Left lobe of liver (tissue), 2 donors: ENCODE measurements at places on chromosomes 3 and 15.

- DNase-seq, result no peak
These were observed 76.0 kb upstream of the ATP10A start for GRCh38 chr15:25939122-25939521.

- no peak for DNase-seq
These were observed 1159.6 kb upstream of the EPHA6 start for GRCh38 chr3:95654570-95655362.

GRCh38 chr3:66038726-66039589, at the start of gene MAGI1:
Gene MAGI1, minus strand, starts transcription at chr3:66038918. Its CDS starts 610 bp downstream, at chr3:66038308.
- DNase-seq, result peak; percentile 94

DNA sequence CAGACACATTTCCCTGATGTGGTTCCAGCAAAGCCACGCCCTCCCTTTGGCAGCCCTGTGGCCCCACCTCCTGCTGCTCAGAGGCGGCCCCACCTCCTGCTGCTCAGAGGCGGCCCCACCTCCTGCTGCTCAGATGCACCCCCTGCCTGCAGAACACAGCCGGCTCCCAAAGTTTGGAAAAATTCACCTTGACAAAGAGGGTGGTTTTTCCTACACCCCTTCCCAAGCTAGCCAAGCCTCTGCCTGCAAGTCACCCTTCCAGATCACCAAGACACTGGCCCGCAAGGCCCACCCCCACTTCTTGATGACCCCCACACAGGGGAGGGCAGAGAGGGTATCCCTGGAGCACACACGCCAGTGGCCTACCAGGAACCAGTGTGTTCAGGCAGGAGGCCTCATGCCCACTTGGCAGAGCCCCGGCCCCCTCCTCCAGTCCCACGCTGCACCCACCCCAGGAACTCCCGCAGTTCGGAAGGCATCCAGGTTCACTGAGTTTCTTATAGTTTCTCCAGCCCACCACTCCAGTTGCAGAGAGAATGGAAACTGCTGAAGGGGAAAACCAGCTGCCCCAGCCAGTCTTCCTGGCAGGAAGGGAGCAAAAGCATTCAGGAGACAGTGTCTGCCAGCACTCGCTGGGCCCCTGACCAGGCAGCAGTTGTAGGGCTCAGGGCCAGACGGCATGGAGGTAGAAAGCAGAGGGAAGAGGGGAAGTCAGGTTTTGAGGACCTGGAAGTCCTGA, 2.3 kb upstream of the HAPLN3 start:
- peak; percentile 78 for DNase-seq

GRCh38 chr3:185766329-185767001, 58.4 kb downstream of the IGF2BP2 start:
- DNase-seq, result no peak

DNA sequence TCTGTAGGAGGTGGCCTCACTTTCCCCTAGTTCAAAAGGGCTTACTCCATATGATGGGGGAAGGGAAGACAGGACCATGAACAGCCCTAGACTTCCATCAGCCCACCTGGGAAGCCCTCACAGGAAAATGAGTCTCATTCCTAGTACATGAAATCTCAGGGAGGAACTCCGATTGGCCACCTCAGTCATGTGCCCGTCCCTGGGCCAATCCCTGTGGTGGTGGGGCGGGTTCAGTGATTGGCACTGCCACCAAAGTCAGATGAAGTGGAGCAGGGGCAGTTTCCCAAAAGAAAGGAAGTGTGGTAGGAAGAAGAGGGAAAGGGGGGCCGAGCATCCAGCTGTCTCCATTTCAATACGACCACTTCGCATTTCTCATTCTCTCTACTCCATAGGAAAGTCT, 25.9 kb upstream of the GP9 start:
- DNase-seq, result no peak

DNA sequence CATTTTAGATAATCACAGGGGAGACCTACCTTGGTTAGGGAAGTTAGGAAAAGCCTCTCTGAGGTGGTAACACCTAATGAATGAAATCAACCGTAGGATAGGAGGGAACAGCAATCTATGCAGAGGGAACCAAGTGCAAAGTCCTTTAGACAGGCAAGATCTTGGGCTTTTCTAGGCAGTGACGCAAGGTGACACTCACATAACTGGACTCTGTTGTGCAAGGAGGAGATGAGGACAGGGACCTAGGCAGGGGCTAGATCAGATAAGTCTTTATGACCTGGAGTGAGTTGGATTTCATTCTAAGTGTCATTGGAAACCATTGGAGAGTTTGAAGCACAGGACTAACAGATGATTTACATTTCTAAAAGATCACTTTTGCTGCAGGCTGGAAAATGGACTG, 4.6 kb upstream of the LMOD3 start:
- DNase-seq, result no peak

DNA sequence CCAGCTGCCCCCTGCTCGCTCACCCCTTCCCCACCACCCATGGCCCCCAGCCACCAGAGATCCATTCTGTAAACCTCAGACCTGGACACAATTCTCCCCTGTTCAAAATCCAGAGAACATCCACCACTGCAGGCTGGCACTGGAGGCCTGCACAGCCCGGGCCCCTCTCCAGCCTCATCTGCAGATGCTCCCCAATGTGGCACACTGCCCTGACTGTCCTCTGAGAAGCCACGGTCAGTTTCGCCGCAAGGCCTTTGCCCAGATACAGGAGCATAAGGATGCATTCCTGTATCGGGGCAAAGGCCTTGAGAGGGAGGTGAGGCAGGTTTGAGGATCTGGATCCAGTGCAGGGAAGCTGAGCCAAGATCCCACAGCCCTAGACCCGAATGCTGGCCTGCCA, 175.4 kb upstream of the LINGO1 start:
- no peak for DNase-seq

DNA sequence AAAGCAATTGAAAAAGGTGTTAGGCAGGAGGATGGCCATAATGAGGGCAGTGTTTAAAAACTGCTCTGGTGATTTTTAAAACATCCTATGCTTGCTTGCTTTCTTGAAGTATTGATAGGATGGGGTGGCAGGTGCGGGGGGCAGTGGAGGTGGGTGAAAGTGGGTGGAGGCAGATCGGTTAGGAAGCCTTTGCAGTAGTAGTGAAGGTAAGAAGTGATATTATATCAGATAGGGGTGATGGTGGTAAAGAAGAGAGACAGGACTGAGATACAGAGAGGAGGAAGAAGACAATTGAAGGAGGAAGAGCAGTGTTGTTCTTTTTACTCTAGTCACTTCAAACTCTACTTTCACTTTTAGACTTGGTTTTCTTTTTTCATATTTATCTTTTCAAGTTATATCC, 11.1 kb downstream of the ZNF80 start:
- DNase-seq, result no peak

DNA sequence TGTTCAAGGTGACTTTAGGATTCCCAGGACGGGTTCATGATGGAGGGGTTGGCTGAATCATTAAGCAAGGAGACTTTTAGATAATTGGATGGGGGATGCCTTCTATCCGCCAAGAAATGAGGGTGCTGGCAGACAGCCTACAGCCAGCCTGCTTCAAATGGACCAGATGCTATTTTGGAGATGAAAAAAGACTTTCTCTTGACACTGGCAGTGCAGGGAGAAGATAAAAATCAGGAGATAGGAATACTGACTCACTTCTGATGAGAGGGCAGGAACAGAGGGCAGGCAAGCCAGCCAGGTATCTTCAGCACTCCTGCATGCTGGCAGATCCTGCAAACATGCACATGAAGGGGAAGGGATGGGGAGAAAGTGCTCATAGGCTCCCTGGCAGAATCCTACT, 7.7 kb upstream of the SYN2 start:
- DNase-seq, result no peak

DNA sequence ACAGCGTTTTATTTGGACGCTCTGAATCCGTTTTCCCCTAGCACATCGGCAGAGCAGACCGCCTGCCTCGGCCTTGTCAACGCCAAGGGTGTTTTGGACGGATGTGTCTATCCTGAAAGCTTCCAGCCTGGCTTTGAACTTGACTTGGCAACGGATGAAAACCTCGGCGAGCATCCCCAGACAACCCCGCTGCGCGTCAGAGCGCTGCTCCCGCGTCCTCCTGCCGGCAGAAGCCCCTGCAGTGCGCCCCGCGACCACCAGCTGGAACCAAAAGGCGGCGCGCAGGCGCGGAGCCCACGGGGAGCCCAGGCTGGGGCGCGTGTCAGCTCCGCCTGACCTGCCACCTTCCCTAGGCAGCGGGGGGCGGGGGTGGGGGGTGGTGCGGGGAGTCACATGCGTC, 26.2 kb upstream of the ARL8B start:
- no peak for DNase-seq

- DNase-seq, result no peak
These were observed 229.7 kb upstream of the BHLHE40 start for GRCh38 chr3:4749567-4750002.

DNA sequence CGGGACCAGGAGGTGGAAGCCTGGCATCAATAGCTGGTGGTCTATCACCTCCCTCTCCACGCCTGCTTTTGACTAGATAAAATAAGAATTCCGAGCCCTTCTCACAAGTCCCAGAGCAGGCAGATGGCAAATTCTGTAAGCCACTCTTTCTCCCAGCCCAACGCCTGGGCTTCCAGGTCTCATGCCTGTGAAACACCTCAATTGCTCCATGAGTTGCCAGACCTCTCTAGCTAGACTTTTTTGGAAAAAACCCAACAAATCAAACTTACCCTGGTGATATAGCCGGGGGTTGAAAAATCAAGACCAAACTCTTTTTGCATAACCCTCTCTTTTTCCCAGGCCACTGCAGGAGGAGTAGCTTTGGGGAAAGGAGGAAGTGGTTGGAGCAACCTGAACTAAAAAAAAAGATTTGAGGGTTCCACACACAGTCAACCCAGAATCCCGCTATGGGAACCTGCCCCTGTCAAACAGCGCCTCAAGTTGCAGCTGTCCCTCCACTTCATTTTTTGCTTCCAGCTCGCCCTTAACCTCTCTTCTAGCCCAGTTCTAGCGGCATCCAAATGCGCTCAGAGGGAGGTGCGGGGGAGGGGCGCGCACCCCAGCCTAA, 7.0 kb downstream of the BHLHE40 start:
- DNase-seq, result no peak

GRCh38 chr3:71310980-71311660, 272.4 kb downstream of the FOXP1 start:
- no peak for DNase-seq

- DNase-seq, result no peak
These were observed 177.1 kb upstream of the CHRNA7 start for GRCh38 chr15:31852933-31853799.

- no peak for DNase-seq
These were observed 71.0 kb downstream of the TRIM42 start for GRCh38 chr3:140748903-140749302.
